Activated naive CD4-positive, alpha-beta T cell treated with anti-CD3 and anti-CD28 coated beads for 36 hours (primary cell): ENCODE measurements at places on chromosomes 2 and 18. TPM values are rescaled to one million over a fixed set of nuclear protein-coding genes. Genes with fewer than 3 reads are reported as not detected.

YPEL5 gene
- total RNA-seq, result 28.4 TPM

LYG2 gene
- not detected for total RNA-seq

FBXO15 gene
- total RNA-seq, result 1.3 TPM

C2orf66 gene
- total RNA-seq, result not detected
